DMS53 (cell line): ENCODE measurements at places on chromosomes 4 and X.

- DNase-seq, result peak; percentile 57
Observed at GRCh38 chr4:80071604-80072227, 1.3 kb downstream of the ANTXR2 start.

DNA sequence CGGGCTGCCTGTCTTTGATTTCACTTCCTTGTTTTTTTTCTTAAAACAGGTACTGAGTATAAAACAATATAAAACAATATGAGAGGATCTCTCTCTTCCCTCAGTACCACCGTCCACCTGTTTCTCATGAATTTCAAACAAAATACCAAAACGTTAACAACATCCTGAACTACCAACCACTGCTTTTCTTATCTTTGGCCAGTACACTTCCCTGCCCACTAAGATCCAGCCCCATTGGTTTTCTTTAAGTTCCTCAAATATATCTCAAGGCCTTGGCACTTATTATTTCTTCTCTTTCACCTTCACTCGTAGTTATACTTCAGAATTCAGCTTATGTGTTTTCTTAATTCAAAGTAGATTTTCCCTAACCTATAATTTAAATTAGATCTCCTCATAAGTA, 370.2 kb upstream of the GRIA3 start:
- DNase-seq, result no peak

DNA sequence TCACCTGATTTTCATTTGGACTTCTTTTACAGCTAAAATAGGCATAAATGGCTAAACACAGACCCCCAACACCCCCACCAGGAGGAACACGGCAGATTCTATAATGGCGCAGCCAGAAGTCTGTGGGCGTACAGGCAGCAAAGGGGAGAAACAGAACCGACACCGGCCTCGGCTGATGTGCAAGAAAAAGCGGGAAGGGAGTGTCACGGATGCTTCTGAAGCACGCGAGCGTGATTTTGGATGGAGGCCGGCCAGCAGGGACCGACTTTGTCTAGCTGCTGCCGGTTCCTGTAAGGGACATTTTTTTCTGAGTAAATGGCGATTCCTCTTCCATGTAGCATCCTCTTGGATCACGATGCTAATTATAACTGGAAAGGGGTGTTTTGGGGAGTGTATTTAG, 24.9 kb upstream of the ETNPPL start:
- no peak for DNase-seq

DNA sequence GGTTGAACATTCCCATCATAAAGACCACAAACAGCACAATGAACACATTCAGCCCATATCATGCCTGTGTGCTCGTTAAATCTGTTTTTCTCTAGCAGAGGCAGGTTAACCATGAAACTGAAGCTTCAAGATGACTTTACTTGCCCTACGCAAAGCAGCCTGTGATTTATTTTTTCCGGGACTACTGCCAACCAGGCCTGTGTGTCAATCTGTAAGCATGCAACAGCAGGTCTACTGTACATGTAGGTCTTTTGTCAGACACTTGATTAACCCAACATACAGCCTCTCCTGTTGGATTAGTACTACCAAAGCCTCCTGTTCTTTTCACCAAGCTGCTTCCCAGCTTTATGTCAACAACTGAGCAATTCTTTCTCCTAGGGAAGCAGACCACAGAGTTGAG, 85.5 kb upstream of the ACSL1 start:
- DNase-seq, result no peak

DNA sequence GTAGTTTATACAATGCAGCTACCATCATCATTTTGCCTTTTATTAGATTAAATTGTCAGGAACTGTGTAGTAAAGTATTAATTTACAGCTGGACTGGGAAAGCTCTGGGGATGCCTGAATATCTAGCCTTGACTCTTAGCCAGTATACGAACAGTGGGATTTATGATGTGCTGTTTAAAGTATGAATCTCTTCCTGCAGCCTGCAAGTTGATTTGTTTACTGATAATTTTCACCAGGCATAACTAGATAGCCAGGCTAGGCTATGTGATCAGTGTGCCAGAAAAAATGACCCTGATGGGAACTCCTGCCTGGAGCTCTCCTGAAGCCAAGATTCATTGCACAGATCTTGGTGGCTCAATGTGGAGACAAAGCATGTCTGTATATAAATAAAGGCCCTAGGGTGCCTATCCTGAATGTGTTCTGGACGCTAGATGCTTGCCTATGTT, 119.2 kb downstream of the SCLT1 start:
- no peak for DNase-seq
